ENCODE measurements at places on chromosomes 6 and 20. TPM values are rescaled to one million over a fixed set of nuclear protein-coding genes. Genes with fewer than 3 reads are reported as not detected.

Gene CRIP3
- 42.3 TPM for total RNA-seq

GRCh38 chr6:14743144-14743473 lies 502.8 kb upstream of the JARID2 start:
- H3K4me1 ChIP-seq: peaks cover 7% of the 10 kb centered on the region
- no peak overlapping the region for H3K4me3 ChIP-seq
- DNase-seq: no peak
- H3K27ac ChIP-seq: no peak overlapping the region

GRCh38 chr20:48527771-48528170 lies 300.0 kb downstream of the PREX1 start:
- no peak overlapping the region for H3K27ac ChIP-seq
- H3K4me1 ChIP-seq: no peaks in the 10 kb centered on the region
- H3K36me3 ChIP-seq: no peaks in the 10 kb centered on the region
- no peak for DNase-seq

GRCh38 chr6:51953246-51953645 lies 134.2 kb downstream of the PKHD1 start:
- no peak overlapping the region for H3K4me3 ChIP-seq
- DNase-seq: no peak
- H3K4me1 ChIP-seq: no peaks in the 10 kb centered on the region
